ENCODE measurements at places on chromosomes 6 and 20.

- DNase-seq = peak; percentile 87
Measured at GRCh38 chr20:38094373-38094891, 60.9 kb downstream of the RPRD1B start.

- DNase-seq = no peak
Measured at GRCh38 chr6:15854826-15855710, 192.2 kb upstream of the DTNBP1 start.

DNA sequence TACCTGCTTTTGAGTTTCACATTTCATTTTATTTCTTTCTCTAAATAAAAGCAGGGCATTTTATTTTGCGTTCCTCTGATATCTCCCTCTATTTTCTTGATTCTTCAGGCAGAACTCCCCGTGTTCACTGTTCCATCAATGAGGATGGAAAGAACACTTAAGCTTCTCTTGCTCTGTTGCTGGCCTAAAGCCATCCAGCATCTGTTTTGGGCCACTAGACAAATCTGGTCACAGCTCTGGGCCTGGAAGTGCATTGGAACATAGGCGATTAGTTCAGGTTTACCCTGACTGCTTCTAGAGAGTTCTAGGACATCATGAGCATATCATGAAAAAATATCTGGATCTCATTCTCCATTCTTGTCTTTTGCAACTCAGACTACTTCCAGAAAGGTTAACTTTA is 611.2 kb downstream of the UTRN start:
- DNase-seq = no peak

- no peak for DNase-seq
Measured at GRCh38 chr6:143368426-143368825, 82.1 kb downstream of the ADAT2 start.

GRCh38 chr6:125165256-125165655 is 11.7 kb downstream of the TPD52L1 start:
- no peak for DNase-seq

DNA sequence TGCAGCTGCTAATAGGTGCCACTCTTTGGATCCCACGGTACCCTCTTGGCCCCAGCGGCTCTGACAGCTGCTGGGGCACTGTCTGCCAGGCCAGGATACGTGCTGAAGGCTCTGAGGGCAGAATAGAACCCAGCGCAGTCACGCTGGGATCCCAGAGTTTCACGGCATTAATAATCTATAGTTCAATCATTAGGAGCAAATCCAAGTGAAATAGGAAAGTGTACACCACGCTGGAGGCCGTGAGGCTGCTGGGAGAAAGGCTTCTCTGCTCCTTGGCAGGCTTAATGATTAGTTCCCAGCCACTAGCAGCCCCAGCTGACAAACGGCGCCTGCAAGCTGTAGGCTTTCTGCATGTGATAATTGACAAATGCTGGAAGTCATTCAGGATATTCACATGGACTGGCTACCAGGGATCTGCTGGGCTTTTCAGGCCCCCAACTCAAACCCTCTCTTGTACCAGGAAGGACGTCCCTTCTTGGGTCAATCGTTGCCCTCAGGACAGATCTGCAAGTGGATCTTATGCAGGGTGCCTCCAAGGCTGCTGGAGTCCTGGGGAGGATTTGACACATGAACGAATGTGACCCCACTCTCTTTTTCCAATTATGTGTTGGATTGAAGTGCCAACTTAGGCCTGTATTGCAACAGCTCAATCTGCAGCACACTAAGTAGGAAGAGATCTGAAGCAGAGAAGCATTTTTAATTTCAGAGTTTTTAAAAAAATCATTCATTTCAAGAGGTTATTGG is 50.1 kb upstream of the INSM1 start:
- DNase-seq = no peak

GRCh38 chr20:41182296-41183212 is 45.2 kb downstream of the PLCG1 start:
- DNase-seq = no peak

DNA sequence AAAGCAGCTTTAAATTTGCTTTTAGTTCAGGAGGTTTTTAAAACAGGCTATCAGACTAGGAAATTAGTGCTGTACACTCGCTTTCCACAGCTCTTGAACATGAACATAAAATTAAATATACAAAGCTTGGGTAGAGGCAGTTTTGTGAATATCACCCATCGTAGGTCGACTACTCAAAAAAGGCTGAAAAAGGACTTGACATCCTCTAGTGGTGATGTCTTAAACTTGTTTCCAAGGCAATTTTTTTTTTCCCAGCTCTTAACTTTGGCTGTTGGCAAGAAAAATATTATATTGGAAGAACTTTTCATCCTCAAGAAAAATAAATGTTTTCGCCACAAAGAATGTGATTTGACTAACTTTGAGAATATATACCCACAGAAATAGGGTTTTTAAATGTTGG is 2.9 kb downstream of the MAP7 start:
- DNase-seq = no peak

- no peak for DNase-seq
Measured at GRCh38 chr20:1232286-1233111, 6.7 kb downstream of the RAD21L1 start.

DNA sequence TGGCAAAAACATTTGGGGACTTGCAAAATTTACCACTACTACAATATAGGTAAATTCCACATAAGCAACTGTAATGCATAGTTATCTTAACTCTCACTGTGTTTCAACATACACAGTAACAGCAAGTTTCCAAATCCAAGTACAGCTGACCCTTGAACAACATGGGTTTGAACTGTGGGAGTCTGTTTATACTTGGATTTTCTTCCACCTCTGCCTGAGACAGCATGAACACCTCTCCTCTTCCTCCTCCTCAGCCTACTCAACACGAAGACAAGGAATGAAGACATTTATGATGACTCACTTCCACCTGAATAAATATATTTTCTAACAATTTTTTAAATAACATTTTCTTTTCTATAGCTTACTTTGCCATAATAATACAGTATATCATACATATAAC is 25.6 kb downstream of the MAN1A1 start:
- DNase-seq = no peak

GRCh38 chr20:32125506-32125905 is 16.0 kb downstream of the TM9SF4 start:
- no peak for DNase-seq

GRCh38 chr20:42281801-42282200 is 663.6 kb upstream of the CHD6 start:
- DNase-seq = no peak

GRCh38 chr6:142030115-142030619 is 102.6 kb upstream of the GJE1 start:
- DNase-seq = no peak

DNA sequence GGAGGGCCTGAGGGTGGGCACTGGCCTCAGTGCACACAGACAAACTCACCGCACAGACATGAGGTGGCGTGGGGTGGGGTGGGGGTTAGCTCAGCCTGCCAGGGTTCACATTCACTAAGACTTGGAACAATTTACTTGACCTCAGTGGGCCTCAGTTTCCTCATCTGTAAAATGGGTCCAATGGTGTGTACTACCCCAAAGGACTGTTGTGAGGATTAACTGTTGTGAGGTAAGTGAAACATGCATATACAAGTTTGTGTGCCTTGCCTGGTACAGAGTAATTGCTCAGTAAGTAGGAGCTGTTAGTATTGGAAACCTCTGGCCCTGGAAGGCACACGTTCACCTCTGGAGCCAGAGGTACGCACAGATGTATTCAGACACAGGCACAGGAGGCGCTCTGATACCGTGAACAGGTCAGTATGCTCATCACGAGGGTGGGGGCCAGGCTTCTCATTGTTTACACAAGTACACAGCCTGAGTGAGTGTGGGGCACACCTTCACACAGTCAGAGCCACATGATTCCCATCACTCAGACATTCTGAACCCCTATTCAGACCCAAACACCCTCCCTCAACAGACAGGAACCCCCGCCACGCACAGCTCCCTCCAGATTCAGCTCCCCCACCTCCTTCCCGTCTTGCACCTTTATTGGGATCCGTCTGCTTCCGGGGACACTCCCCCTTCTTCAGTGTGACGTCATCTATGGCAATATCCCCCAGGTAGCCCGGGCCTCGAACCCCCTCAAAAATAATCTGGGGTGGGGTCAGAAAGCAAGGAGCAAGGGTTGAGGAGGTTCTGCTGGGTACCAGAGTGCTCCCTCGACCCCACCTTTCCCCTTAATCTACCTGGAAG is 59.9 kb downstream of the MDGA1 start:
- DNase-seq = no peak

DNA sequence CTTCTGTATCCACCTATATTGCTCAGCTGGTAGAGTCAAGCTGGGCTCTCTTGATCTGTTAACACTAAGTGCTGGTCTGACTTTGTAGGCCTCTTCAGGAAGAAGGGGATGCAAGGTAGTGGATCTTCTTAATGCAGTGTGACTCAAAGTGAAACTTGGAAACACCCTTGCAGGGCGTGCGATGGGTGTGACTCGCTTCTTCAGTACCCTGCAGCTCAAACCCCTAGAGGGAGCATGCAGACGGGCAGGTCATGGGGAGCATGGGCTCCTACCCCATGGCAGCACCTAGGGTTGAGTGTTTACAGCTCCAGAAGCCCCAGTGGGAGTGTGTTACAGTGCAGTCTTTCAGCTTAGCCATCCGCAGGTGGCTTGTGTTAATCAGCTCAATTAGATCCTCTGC is 757 bp upstream of the SAMD3 start:
- no peak for DNase-seq

GRCh38 chr6:47321577-47321976 is 11.9 kb upstream of the TNFRSF21 start:
- DNase-seq = no peak

DNA sequence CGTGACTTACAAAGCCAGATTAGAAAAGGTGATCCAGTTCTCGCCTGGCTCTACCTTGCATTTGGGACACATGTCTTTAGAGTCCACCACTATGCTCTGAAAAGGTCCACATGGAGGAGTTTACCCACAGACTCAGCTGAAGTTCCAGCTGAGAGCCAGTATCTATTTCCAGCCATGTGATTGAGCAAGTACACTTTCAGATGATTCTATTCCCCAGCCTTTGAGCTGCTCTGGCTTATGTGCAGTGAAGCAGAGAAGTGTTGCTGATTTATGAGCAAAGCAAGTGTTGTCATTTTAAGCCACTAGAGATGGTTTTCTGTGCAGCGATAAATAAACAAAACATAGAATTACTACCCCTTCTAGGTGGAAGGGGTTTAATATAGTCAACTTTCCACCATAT is 520.8 kb upstream of the RNF217 start:
- DNase-seq = no peak

DNA sequence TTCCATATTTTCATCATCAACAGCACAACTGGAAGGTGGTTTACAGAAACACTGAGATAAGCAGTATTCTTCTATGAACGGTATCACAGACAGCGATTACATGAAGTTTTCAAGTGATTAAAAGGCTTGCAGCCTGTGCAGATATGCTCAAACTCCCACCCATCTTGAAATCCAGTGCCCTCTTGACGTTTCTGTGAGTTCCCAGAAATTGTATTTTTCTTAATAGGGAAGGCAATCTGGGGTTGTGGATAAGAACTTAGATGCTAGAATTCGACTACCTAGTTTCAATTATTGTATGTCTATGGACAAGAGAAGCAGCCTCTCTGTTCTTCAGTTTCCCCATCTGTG is 290.3 kb downstream of the ZNF217 start:
- DNase-seq = no peak

DNA sequence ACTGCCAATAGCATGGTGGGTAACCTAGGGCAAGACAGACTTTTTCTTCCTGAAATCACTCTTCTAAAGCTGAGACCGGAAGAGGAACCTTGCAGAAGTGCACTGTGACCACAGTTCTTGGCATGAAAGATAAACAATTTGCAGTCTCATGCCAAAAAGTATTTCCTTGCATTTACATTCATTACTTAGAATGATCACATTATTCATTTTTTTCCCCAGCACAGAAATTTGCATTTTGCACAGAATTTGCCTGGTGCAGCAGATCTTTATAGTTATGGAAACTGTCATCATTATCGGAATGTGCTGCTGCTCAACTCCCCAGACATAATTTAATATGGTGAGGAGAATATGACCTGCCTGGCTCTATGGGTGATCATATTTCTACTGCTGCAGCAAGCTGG is 42.2 kb upstream of the EDN3 start:
- peak; percentile 32 for DNase-seq

DNA sequence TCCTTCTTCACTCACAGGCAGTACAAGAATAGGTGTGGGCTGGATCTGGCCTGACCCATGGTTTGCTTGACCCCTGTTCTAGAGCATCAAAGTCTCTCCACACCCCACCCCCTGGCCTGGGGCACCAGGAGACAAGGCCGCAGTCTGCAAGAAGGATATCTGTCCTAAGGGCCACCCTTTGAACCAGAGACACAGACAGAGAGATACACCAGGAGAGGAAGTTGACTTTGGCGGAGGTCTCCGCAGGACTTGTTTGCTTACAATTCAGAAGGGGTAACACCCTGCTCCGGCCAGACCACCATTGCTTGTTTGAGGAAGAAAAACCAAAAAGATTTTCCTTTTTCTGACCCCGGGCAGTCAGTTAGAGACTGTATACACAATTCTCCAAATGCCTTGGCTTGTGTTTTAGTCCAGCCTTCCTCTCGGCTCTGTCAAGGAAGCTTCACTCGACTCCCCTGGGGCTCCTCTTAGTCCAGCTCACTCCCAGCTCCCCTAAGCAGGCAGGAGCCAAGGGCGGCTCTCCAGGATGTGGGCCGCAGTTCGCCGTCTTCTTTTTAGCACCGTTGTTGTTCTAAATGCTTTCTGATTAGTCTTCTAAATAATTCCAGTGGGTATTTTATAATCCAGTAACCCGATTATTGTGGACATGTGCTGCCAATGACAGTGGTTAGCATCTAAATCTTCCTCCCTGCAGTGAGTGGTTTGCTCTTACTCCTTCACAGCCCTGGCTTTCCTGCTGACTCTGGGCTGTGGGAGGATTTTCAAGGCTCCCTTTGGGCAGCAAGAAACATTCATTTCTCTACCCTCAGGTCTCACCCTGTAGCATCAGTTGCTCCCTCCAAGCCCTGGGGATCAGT is 58.6 kb upstream of the MRPS10 start:
- no peak for DNase-seq

- DNase-seq = no peak
Measured at GRCh38 chr6:129730477-129731165, 20.6 kb upstream of the ARHGAP18 start.

- DNase-seq = no peak
Measured at GRCh38 chr6:21831521-21832291, 238.2 kb downstream of the SOX4 start.

DNA sequence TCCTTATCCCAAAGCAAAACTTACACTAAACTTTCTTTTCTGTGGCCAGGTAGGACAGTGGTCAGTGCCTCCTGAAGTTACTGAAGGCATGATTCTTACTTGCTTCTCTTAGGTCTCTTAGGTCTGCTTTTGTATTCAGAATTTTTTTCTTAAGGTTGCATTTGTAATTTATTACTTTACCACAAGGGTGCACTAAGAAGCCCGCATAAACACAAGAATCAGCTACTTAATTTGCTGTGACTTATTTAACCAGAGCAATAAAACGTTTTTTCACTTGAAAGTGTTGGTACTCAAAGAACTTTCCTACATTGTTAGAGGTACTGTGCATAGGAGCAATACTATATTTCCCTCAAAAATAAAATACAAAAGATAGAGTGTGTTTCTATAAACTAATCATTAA is 75.4 kb upstream of the LAMA2 start:
- no peak for DNase-seq

DNA sequence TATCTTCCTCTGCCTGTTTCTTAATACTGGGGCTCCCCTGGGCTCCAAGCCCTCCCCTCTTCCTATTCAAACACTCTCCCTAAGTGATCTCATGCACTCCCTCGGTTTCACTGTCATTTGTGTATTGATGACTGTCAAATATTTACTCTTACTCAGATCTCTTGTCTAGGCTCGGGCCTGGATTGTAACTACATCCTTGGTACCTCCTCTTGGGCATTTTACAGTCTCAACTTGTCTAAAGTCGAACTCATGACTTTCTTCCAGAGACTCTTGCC is 189.4 kb upstream of the PRDM1 start:
- no peak for DNase-seq

Data from CD14-positive monocyte (primary cell).